ENCODE measurements at places on chromosomes 6 and 20. TPM values are rescaled to one million over a fixed set of nuclear protein-coding genes. Genes with fewer than 3 reads are reported as not detected.

DNA sequence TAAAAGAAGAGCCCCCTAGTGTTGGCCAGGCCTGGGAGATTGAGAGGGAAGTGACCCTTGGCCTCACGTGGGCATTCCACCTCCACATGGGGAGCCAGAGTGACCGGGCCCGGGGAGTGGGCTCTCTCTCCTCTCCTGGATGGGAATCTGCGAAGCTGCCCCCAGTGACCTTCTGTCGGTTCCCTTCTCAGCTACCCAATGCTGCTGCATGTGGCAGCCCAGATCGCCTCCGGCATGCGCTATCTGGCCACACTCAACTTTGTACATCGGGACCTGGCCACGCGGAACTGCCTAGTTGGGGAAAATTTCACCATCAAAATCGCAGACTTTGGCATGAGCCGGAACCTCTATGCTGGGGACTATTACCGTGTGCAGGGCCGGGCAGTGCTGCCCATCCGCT lies 10.1 kb upstream of the GTF2H4 start:
- no peaks in the 10 kb centered on the region for H3K4me1 ChIP-seq
- no peak overlapping the region for H3K4me3 ChIP-seq
- no peaks in the 10 kb centered on the region for H3K27me3 ChIP-seq
- no peak overlapping the region for H3K27ac ChIP-seq
- no peak for DNase-seq
- peaks cover 71% of the 10 kb centered on the region for H3K36me3 ChIP-seq

The MLIP gene
- polyA plus RNA-seq, result 49.5 TPM

DNA sequence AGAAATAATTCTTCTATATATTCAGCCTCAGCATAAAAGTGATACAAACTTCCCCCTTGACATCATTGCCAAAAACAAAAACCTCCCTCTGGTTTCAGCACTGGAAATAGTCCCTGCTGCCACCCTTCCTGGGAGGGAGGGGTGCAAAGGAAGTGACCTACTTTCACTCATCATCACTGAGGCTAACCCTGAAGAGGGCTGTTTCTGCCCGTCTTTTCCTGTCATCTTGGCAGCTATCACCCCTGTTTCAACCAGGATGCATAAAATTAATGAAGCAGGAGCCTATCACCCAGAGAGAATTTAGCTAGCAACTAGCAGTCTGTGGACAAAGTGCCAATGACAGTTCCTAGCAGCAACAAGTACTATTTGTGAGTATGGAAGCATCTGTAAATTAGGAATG lies 397.8 kb downstream of the LAMA2 start:
- no peaks in the 10 kb centered on the region for H3K36me3 ChIP-seq
- peaks cover 9% of the 10 kb centered on the region for H3K4me1 ChIP-seq
- DNase-seq, result peak; percentile 55
- peak overlapping the region; percentile 40 for H3K27ac ChIP-seq
- H3K27me3 ChIP-seq, result no peaks in the 10 kb centered on the region
- H3K4me3 ChIP-seq, result peak overlapping the region; percentile 11

DNA sequence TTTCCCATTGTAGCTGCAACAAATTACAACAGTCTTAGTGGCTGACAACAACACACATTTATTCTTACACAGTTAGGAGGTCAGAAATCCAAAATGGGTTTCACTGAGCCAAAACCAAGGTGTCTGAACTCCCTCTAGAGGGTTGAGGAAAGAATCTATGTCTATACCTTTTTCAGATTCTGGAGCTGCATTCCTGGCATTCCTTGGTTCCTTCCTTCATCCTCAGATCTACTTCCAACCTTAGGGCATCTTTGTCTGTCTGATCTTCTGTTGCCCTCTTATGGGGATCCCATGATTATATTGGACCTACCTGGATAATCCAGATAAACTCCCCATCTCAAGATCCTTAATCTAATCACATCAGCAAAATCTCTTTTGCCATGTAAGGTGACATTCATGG lies 540.9 kb upstream of the MAP3K7 start:
- H3K27ac ChIP-seq, result no peak overlapping the region
- H3K4me3 ChIP-seq, result no peak overlapping the region

- no peak overlapping the region for H3K27ac ChIP-seq
- H3K36me3 ChIP-seq, result no peaks in the 10 kb centered on the region
- no peaks in the 10 kb centered on the region for H3K4me1 ChIP-seq
- H3K4me3 ChIP-seq, result no peak overlapping the region
- DNase-seq, result no peak
- no peaks in the 10 kb centered on the region for H3K27me3 ChIP-seq
These were observed 53.6 kb upstream of the MBOAT1 start for GRCh38 chr6:20265842-20266241.

The SLC22A2 gene
- polyA plus RNA-seq, result 0.10 TPM

DNA sequence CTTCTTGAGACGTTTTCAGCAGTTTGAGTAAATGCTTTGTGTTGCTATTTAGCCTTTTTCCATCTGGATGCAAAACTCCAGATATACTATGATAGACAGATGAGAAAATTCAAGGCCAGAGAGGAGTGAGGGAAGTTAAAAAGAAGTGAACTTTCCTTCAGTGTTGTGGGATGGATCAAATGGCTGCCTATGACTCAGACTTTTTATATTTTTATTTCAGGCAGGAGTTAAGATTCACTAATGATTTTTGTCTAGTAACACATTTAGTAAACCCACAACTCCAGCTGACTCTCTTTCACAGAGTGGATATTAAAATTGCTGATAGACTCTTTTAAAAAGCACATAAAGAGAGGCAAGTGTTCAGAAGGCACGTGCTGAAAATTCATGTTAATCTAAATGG lies 23.2 kb upstream of the PTCHD4 start:
- no peaks in the 10 kb centered on the region for H3K4me1 ChIP-seq
- H3K27ac ChIP-seq, result no peak overlapping the region
- H3K27me3 ChIP-seq, result no peaks in the 10 kb centered on the region
- no peak overlapping the region for H3K4me3 ChIP-seq

The CTCFL gene
- not detected for polyA plus RNA-seq

The MDC1 gene
- polyA plus RNA-seq, result 24.5 TPM

DNA sequence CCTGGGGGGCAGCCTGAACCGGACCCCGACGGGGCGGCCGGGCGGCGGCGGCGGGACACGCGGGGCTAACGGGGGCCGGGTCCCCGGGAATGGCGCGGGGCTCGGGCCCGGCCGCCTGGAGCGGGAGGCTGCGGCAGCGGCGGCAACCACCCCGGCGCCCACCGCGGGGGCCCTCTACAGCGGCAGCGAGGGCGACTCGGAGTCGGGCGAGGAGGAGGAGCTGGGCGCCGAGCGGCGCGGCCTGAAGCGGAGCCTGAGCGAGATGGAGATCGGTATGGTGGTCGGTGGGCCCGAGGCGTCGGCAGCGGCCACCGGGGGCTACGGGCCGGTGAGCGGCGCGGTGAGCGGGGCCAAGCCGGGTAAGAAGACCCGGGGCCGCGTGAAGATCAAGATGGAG lies 636 bp downstream of the SRF start:
- H3K4me3 ChIP-seq, result peak overlapping the region; percentile 89
- H3K27ac ChIP-seq, result peak overlapping the region; percentile 99
- H3K36me3 ChIP-seq, result peaks cover 26% of the 10 kb centered on the region
- H3K4me1 ChIP-seq, result peaks cover 38% of the 10 kb centered on the region

The C6orf58 gene
- polyA plus RNA-seq, result 0.65 TPM

DNA sequence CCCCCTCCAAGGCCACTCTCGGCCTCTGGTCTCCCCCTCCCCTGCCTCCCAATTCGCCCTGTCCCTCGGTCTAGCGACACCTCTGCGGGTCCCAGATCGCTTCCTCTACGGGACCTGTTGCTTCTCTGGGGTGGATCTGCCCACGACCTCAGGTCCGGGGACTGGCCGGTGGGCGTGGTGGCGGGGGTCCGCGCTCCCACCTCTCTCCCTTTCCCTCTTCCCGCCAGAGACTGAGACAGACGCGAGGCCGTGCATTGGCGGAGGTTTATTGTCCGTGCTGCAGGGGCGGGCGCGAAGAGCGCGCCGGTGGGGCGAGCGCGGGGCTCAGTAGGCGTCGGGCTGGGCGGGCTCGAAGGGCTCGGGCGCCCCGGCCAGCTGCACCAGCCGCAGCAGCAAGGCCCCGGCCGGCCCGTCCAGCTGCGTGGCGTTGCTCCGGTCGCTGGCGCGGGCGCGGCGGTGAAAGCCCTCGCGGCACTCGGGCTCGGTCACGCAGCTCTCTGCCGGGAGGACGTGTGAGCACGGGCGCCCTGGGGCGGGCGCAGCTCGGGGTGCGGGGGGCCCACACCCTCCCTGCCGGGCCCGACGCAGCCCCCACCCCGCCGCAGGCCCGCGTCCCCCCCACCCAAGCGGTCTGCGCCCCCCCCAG lies 2.1 kb downstream of the AVP start:
- H3K36me3 ChIP-seq, result no peaks in the 10 kb centered on the region
- DNase-seq, result no peak
- H3K4me1 ChIP-seq, result peaks cover 8% of the 10 kb centered on the region
- H3K27ac ChIP-seq, result no peak overlapping the region
- no peak overlapping the region for H3K4me3 ChIP-seq

GRCh38 chr6:53647462-53648094 lies 18.0 kb downstream of the KLHL31 start:
- peaks cover 12% of the 10 kb centered on the region for H3K27me3 ChIP-seq
- peak; percentile 57 for DNase-seq
- peaks cover 15% of the 10 kb centered on the region for H3K4me1 ChIP-seq
- no peak overlapping the region for H3K4me3 ChIP-seq
- no peak overlapping the region for H3K27ac ChIP-seq

- H3K27me3 ChIP-seq, result no peaks in the 10 kb centered on the region
- peaks cover 46% of the 10 kb centered on the region for H3K4me1 ChIP-seq
- H3K36me3 ChIP-seq, result peaks cover 9% of the 10 kb centered on the region
- peak overlapping the region; percentile 78 for H3K27ac ChIP-seq
- no peak for DNase-seq
These were observed 50.0 kb downstream of the TTI1 start for GRCh38 chr20:37983286-37983685.

The CUTA gene
- 152 TPM for polyA plus RNA-seq

DNA sequence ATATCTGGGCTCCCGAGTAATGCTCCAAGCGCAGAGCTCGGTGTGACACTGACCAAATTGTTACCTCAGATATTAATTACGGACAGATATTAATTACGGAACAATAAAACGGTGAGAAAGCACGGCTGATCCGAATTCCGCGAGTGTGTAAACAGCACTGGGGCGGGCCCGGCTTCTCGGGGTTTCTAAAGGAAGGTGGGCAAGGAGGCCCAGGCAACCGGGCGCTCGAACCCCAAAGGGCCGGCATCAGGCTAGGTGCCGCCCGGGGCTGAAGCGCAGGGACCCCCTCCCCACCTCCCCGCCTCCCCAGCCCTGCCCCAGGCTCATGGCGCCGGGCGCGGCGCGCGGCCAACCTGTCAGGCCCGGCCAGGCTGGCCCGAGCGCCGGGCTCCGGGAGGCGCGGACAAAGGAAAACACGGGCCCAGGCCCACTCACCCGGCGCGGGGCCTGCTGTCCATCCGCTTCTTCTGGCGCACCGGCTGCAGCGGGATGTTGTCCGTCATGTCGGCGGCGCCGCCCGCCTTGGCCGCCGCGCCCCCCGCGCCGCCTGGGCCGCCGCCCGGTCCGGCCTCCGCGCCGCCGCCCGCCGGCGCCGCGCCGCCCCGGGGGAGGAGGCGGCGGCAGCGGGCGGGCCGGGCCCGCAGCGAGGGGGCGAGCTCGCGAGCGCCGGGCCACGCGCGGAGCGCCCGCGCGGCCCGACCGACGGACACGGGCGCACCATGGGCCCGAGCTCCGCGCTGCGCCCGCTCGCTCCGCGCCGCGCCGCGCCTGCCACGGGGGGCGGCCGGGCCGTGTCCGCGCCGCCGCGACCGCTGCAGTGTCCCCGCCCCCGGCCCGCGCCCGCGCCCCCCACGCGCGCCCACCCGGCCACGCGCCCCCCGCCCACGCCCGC lies at the start of gene ATP9A:
Gene ATP9A, minus strand, starts transcription at position 524 of the 892 bp plus-strand sequence. Its CDS starts 21 bp downstream, at position 503.
- peak within 1 kb of the TSS; percentile 51 for H3K27ac ChIP-seq
- H3K4me1 ChIP-seq, result peaks cover 5% of the 10 kb centered on the region
- peaks cover 8% of the 10 kb centered on the region for H3K27me3 ChIP-seq
- peak within 1 kb of the TSS; percentile 82 for H3K4me3 ChIP-seq
- H3K36me3 ChIP-seq, result no peaks in the 10 kb centered on the region
- peak; percentile 56 for DNase-seq

DNA sequence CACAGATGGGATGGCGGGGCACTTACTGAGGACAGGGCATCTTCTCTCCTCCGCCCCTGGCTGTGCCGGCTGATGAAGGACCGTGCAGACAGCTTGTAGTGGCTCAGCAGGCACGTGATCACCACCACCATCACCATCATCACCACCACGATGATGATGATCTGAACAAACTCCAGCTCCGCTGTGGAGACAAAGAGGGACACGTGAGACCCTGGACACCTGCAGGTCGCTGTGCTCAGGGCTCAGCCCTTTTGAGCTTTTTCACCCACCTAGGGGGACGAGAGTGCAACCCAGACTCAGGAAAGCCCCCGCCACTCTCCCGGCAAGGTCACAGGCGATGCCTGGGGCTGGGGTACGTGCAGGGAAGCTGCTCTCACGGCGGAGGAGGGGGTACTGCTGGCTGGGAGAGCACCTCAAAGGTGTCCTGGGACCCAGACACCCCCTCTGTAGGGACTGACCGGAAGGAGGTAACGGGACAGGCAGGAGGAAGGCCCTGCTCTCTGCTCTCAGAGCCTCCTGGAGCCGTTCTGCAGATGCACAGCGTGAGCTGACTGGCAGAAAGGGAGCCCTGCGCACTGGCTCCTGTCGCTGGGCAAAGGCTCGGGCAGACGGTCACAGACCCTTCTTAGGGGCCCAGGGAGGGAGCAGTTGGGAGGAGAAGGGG lies 39.4 kb upstream of the ZBP1 start:
- DNase-seq, result peak; percentile 0
- H3K27me3 ChIP-seq, result no peaks in the 10 kb centered on the region
- peaks cover 31% of the 10 kb centered on the region for H3K36me3 ChIP-seq
- no peak overlapping the region for H3K4me3 ChIP-seq

DNA sequence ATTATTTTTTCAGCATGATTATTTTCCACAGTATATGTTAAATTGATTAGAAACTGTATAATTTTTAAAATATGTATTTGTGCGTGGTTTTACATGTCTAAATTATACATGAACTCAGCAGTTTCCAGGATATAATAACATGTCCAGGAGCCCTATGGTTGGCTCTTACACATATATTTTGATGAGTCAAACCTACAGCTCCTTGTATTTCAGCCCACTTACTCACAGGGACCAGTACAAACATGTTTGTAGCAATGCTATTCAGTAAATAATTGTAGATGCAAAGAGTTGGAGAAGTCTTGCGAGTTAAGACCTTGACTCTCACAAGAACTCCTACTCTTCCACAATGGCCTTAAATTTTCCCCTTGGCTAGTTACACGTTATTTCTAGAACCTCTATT lies 107.2 kb upstream of the SASH1 start:
- no peaks in the 10 kb centered on the region for H3K27me3 ChIP-seq
- peaks cover 10% of the 10 kb centered on the region for H3K4me1 ChIP-seq
- no peak overlapping the region for H3K4me3 ChIP-seq
- H3K27ac ChIP-seq, result no peak overlapping the region
- H3K36me3 ChIP-seq, result no peaks in the 10 kb centered on the region
- no peak for DNase-seq

DNA sequence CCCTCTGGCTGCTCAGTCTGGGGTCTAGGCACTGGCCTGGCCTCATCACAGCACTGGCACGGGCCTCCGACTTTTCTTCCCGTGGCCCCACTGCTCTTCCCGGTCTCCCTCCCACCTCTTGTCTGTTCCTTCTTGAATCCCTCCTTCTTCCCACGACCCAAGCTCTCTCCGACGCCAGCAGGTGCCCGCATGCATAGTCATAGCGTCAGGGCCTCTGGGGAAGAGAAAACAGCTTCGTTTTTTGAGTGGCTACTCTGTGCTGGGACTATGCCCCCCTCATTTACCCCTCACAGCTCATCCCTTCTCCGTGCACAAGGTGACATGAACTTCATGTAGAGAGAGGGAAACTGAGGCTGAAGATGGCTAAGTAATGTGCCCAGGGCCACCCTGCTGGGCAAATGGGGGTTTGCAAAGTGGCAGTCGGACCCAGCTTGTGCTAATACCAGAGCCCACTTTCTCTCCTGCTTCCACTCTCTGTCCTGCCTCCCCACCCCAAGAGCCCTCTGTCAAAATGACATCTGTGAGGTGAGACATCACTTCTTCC lies 59.2 kb downstream of the SYNJ2 start:
- H3K36me3 ChIP-seq, result peaks cover 8% of the 10 kb centered on the region
- no peak overlapping the region for H3K27ac ChIP-seq
- H3K4me3 ChIP-seq, result no peak overlapping the region
- no peak for DNase-seq
- H3K4me1 ChIP-seq, result peaks cover 48% of the 10 kb centered on the region
